Thoracic aorta (tissue), 2 donors: ENCODE measurements at places on chromosomes 1 and 21.

- DNase-seq: no peak
These were observed 15.3 kb downstream of the RCAN1 start for GRCh38 chr21:34599534-34600101.

- DNase-seq: no peak
These were observed 75.8 kb upstream of the ZNF678 start for GRCh38 chr1:227487606-227488005.

- no peak for DNase-seq
These were observed 183.0 kb downstream of the SDCCAG8 start for GRCh38 chr1:243438815-243439214.

DNA sequence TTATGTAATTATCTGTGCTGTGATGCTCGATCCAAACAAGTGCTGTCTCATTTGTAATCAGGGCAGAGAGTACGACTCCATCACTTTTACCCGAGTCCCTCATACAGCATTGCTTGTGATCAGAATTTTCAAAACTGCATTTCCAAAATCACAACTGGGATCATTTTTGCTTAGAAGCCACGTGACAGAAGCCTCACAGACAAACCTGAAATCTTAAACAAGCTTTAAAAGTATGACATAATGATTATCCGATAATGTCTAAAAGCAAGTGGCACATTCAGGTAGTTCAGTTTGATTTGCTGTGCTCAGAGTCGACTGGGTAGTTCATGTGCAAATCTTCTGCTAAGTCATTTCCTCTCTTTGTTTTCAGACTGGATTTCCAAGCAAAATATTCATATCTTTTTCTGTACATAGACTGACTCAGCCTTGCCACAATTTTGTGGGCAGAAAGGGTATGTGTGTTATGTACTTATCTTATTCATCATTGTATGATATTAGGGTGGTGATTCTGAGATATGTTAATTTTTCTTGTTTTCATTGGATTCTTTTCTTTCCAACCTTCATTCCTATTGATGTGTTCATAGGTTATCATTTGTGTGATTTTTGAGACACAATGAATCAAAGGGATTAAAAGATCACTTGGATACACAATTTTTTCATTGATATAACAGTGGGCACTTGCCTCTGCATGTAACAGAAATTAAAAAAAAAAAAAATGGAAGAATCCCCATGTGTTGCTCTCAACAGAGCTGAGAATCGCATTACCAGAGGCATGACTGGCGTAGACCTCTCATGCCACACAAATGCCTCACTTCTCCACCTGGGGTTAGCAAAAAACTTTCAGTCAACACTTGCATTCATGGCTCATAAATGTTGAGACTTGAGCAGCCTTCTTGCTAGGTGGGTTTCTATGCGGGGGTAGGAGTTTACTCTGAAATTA is 355.7 kb downstream of the LTN1 start:
- no peak for DNase-seq

DNA sequence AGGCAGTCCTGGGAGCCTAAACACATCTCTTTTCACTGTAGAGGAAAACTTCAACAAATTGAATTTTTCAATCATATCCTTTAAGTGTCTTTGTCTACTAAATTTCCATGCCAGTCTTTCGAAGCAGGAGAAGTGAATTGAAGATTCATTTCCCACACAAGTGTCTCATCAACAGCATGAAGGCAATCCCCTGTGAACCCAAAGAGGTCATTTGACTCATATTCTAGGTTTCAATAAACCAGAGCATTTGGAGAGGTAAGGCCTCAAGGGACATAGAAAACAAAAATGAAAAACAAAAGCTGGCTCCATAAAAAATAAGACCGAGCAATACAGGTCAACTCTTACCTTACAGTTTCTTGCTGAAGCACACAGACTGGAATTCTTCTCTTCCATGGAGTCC is 94.1 kb upstream of the ATP1B1 start:
- DNase-seq: no peak
